ENCODE measurements at places on chromosomes 12 and 14.

GRCh38 chr14:57058319-57058718, 210.4 kb downstream of the EXOC5 start:
- no peak for DNase-seq

GRCh38 chr12:87883806-87884205, 145.4 kb downstream of the C12orf50 start:
- no peak for DNase-seq

GRCh38 chr12:95117178-95117599, 43.8 kb upstream of the NR2C1 start:
- DNase-seq, result no peak

- no peak for DNase-seq
These were observed 16.9 kb upstream of the STON2 start for GRCh38 chr14:81416981-81417380.

GRCh38 chr12:43120150-43120549, 431.9 kb downstream of the ADAMTS20 start:
- no peak for DNase-seq

Data from esophagus squamous epithelium (tissue), 5 donors.